ENCODE measurements at places on chromosomes 1 and 21.

DNA sequence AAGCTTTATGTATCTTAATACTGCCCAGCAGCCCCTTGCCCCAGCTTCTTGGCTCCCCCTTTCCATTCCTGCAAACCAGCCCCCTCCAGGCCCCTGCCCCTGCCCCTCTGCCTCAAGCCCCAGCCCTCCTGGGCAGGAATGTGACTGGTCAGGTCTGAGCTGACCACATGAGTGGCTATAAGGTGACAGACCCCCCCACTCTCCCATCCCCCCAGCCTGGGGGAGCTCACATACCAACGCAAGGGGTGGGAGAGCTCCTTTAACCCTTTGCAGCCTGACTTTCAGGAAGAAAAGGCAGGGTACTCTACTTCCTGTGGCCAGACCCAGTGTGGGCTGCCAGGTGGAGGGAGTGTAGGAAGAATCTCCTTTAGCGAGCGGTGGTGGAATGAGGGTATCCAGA lies 33.2 kb downstream of the AHDC1 start:
- ATAC-seq = no peak

- ATAC-seq = no peak
These were observed 2.3 kb downstream of the COL9A2 start for GRCh38 chr1:40314721-40315238.

DNA sequence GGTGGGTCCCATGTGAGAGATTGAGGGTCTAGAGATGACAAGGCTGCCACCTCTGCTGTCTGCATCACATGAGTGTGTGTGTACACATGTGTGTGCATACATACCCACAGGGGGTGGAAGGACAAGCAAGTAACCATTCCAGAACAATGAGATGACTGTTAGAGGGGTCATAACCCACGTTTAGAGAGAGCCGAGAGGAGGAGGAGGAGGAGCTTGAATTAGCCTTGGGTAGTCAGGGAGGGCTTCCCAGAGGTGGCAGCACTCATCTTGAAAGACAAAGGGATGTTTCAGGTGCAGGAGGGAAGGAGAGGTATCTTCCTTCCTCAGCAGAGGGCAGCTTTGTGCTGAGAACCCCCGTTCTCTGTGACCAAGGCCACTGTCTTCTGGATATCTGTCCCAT lies 21.3 kb downstream of the TNFRSF1B start:
- ATAC-seq = no peak

DNA sequence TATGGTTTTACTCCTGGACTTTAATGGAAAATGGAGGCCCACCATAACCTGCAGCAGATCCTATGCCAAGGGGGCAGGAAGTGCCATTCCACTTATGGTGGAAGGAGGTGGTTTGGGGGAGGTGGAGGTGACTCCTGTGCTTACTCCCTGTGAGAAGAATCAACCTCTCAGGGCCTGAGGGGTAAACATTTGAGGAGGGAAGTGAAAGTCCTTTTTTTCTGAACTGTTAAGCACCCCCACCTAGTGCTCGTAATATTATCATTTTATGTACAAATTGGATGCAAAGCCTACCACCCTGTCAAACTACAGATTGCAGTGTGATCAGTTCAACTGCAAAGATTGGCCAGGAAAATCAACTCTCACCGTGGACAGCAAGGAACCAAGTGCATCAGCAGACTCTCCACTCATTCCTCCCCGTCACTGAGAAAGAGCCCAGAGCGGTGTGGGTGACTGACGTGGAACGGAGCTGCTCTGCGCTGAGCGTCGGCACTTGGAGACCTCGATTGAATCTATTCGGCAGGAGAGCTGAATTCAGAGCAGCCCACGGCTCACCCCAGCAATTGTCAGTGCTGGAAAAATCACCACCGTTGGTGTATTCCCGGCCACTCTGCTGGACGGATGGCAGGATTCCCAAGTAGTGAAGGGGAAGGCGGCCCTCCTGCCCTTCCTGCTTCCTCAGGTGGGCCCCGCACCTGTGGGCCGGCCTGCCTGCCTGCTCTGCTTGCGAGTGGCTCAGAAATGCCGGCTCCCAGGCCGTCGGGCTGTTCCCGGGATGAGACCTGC lies 46.8 kb upstream of the COX20 start:
- ATAC-seq = no peak

GRCh38 chr1:221381910-221382623 lies 359.8 kb downstream of the DUSP10 start:
- ATAC-seq = no peak

Data from activated T-helper 17 cell treated with anti-CD3 and anti-CD28 coated beads, Interleukin-2, amount 50 U/mL, for 72 hours (primary cell).